ENCODE measurements at places on chromosomes 3 and 15.

GRCh38 chr15:48282216-48282615, 49.0 kb upstream of the DUT start:
- no peak for DNase-seq

- no peak for DNase-seq
These were observed 384.7 kb downstream of the EDEM1 start for GRCh38 chr3:5572168-5572567.

GRCh38 chr3:57080171-57080570, 19.7 kb downstream of the SPATA12 start:
- DNase-seq = no peak

- DNase-seq = no peak
These were observed 30.4 kb upstream of the KLF13 start for GRCh38 chr15:31296219-31296645.

DNA sequence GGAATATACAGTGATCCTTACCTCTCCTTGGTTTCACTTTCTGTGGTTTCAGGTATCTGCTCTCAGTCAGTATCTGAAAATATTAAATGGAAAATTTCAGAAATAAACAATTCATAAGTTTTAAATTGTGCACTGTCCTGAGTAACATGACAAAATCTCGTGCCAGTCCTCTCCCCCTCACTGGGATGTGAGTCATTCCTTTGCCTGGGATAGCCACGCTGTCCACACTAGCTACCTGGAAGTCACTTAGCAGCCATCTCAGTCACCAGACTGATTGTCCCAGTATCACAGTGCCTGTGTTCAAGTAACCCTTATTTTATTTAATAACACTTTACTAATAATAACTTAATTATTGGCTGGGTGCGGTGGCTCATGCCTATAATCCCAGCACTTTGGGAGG, 15.3 kb upstream of the KLHL25 start:
- DNase-seq = no peak

- DNase-seq = no peak
These were observed 62.1 kb upstream of the FAM3D start for GRCh38 chr3:58728723-58729122.

GRCh38 chr15:100572362-100572983, 29.5 kb downstream of the LINS1 start:
- no peak for DNase-seq

DNA sequence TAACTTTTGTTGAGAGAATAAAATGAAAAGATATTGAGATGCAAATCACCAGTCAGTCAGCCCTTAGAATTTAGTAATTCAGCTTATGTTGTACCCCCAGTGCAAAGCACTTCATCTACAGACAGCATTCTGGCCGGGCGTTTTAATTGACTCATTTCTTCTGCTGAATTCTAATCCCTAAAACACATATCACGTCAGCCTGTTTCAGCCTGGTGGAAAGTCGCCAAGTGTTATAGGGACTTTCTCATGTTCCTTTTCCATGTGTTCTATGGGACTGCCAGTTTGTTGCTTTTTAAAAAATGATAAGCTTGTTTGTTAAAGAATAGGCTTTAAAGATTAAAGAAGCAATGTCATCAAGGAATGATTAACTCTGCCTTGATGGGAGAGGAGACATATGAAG, 169.7 kb upstream of the BFSP2 start:
- no peak for DNase-seq

GRCh38 chr3:66021731-66022131, 17.0 kb downstream of the MAGI1 start:
- DNase-seq = no peak

GRCh38 chr15:31517711-31518110, 191.1 kb downstream of the KLF13 start:
- no peak for DNase-seq

GRCh38 chr3:66904831-66905493, 93.1 kb upstream of the KBTBD8 start:
- no peak for DNase-seq

DNA sequence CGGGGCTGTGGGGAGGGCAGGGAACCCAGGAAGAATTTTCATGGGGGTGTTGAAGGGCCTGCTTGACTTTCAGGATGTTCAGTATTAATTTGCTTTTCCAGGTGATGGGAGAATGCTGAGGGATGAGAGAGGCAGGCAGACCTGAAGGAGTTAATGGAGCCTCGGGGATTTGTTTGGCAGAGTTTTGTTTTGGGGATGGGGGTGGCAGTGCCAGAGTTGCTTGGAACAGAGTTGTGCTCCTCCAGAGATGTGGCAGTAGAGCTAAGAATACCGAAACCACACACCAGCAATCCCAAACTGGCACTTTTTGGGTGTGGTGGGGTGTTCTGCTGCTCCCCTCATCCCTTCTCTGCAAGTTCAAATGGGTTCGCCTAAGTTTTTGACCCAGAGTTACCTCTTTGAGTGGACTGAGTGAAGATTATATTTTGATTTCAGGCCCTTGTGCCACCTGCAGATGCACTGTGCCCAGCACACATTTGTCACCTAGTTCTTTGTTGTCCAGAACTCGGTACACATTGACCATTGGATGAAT, 1.6 kb downstream of the BOC start:
- DNase-seq = no peak

DNA sequence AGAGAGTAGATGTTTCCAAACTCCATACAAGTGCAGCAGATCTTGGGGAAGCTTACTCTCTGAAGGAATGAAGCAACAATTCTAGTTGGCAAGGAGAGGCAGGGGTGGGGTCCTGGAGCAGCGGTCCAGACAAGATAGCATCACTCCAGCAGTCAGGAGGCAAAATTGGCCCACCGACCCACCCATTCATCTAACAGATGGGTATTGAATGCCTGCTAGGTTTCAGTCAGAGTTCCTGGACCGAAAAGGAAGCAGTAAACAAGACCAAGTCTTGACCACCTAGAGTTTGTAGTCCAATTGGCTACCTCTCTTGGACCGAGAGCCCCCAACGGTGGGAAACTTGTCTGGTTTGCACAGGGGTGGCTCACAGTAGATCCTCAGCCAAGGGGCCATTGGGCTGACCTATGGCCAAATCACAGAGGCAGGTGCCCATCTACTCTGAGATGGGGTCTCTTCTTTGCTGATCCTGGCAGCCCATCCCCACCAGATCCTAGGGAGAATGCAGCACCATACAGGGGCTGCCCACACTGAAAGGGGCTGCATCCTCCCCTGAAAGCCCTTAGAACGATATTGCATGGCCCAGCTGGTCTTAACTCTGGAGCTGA, 74.3 kb downstream of the CORO2B start:
- no peak for DNase-seq

- DNase-seq = no peak
These were observed 57.9 kb downstream of the TRAK1 start for GRCh38 chr3:42148982-42149432.

DNA sequence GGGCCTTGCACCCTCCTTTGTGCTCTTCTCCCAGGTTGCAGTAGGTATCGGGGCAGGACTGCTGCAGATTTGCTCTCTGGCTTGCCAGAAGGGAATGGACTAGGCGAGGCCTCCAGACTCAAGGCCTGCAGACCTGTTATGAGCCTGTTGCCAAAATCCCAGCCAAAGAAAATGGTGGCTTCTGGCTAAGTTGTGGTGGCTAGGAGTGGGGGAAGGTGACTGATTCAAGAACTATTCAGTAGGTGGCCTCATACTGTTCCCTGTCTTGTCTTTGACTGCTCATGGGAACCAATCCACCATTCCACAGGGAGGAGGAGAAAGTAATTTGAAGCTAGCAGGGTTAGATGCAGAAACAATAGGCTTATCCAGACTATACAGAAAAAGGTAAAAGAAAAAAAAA, 380.4 kb upstream of the PROK2 start:
- DNase-seq = no peak

- DNase-seq = no peak
These were observed 3.6 kb upstream of the GLCE start for GRCh38 chr15:69156736-69157381.

GRCh38 chr15:87032295-87032694, 952.6 kb downstream of the AGBL1 start:
- no peak for DNase-seq

DNA sequence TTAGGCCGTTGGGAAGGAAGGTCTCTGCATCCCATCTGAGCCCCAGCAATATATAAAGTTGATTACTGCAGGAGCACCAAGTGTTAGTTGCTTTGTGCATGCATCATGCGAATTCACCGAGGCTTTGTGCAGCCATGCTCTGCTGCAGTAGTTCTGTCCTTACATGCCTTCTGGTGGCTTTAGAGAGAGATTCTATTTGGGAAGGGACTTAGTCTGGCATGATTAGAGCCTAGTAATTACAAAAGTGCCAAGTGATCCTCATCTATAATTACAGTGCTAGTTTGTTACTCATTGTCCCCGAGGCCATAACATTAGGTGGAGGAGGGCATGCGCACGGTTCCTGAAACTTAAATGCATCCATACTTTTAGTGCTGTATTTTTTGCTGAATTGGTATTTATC, 353.6 kb downstream of the CNTN4 start:
- no peak for DNase-seq

GRCh38 chr3:140007911-140008869, 73.2 kb downstream of the CLSTN2 start:
- no peak for DNase-seq

DNA sequence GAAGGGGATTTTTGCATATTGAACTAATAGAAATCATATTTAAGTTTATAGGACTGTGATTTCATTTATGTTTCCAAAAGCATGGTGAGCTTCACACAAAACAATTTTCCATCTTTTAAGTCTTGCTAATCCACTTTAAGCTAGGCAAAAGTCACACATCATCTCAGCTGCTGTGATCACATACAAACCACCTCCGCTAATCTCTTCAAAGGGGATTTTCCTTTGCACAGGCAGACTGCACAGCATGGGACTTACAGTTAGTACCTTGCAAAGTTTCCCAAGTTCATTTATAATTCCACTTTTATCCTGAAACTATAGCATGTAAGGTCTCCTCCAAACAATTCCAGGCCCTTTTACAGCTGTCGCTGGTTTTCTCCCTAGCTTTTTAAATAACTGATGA, 225.1 kb upstream of the CNTN3 start:
- no peak for DNase-seq

- DNase-seq = no peak
These were observed 137.3 kb downstream of the GABRB3 start for GRCh38 chr15:26635614-26636013.

GRCh38 chr3:32870373-32871095, 52.7 kb downstream of the TRIM71 start:
- no peak for DNase-seq

GRCh38 chr3:83063446-83063845, 1302.0 kb upstream of the GBE1 start:
- DNase-seq = no peak

GRCh38 chr3:126105691-126106187, 21.8 kb upstream of the SLC41A3 start:
- no peak for DNase-seq

DNA sequence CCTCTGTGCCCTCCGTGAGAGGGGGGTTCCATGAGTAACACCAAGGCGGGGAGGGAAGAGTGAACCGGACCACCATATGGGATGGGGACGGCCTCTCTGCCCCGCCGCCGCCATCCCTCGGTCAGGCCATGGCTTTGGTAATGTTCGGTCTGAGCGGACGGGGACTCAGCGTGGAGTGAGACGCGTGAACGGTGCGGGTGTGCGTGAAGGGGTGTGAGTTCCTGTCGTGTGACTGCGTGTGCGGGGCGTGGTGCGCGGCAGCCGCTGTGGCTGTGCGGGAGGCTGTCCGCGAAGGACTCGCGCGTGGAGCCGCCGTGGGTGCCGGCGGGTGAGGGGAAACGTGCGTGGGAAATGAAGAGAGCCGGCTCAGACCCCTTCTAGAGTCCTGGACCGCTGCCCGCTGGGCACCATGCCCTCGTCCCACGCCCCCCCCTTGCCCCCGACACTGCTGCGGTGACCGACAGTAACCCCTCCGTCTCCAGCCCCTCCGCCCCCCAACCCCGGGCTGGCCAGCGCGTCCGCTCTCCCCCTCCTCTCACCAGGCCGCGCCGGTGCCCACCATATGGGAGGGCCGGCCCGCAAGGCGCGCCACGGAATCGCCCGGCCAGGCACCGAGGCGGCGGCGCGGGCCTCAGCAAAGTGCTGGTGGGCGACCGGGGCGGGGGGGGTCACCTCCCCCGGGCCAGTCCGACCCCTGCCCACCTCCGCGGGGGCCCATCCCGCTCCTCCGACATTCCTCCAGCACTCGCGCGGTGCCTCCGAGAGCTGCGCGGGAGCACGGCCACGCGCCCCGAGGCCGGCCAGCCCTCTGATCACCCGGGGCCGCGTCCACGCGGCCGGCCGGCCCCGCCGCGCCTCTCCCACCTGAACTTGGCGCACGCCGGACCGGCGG, 589 bp downstream of the KLF15 start:
- DNase-seq = no peak

DNA sequence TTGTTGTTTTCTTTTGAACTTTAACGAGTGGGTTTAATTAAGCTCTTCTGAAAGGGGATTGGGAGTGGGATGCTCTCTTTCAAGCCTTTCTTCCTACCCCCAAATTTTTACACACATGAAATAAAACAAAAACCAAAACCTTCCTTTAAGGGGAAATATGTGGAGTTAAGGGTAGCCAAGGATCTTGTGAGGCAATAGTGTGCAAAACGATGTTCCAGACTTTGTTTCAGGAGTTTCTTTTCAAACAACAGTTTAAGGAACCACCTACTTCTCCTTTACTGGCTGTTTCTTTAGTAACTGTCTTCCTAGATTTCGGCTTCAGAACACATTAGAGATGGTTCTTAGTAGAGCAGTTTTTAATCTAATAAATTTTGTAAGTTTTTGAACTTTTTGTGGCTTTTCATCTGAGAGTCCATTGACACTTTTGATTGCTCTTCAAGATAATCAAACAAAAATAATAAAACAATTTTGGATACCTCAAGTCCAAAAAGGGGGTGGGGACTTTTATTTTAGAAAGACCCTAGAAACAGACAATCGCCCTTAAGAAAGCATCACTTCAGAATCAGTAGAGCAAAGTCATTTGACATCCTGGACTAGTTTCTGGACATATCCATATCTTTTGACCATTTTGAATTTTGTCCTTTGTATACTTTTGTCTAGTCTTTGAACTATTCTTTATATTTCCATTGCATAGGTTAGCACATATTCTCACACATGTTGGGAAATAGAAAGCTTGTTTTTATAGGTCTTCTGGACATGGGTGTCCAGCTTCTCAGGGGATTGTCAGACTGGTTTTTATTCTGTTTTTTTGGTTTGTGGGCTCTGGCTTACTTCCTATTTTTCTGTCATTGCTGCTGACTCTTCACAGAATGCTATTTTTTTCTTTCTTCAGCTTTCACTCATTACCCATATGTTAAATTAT, 6.0 kb downstream of the DIPK2A start:
- no peak for DNase-seq

- DNase-seq = no peak
These were observed 177.4 kb upstream of the TRIM42 start for GRCh38 chr3:140500473-140500872.

- DNase-seq = no peak
These were observed 29.0 kb downstream of the PTPN23 start for GRCh38 chr3:47409688-47410416.

- DNase-seq = no peak
These were observed 36.3 kb downstream of the ALG1L2 start for GRCh38 chr3:130117933-130118332.

Measured in stimulated activated CD4-positive, alpha-beta T cell treated with anti-CD3 and anti-CD28 coated beads, Interleukin-4, amount 100 ng/mL, for 48 hours (primary cell).